ENCODE measurements at places on chromosomes 1 and 21.
A peak's percentile ranks its signal among the peaks of the same experiment; 100 is the strongest.

GRCh38 chr1:50452700-50453099, 29.5 kb upstream of the DMRTA2 start:
- no peak for DNase-seq

DNA sequence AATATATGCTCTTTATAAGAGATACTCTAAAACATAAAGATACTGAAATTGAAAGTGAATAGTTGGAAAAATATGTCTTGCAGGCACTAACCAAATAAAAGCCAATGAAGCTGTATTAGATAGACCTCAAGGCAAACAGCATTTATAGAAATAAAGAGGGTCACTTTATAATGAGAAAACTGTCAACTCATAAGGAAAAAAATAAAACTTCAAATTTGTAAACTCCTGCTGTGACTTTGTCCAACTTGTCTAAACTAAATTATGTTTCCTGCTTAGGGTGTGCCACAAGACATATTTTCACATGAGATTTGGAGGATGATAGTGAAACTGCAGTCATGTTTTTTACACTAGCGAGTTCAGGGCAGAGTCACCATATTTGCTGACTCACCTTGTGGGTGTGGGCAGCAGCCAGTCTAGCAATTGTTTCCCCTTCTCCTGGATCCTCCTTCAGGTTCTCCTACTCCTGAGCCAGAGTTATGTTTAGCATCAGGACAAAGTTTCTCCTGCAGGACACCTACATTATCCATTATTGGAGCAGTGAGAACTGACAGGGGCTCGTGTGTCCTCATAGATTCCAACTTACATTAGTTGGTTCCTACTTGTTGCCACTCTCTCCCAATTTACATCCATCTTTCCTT, 43.8 kb downstream of the CD53 start:
- DNase-seq: no peak

- no peak for DNase-seq
Observed at GRCh38 chr1:1678581-1679380, 13.8 kb downstream of the SLC35E2B start.

DNA sequence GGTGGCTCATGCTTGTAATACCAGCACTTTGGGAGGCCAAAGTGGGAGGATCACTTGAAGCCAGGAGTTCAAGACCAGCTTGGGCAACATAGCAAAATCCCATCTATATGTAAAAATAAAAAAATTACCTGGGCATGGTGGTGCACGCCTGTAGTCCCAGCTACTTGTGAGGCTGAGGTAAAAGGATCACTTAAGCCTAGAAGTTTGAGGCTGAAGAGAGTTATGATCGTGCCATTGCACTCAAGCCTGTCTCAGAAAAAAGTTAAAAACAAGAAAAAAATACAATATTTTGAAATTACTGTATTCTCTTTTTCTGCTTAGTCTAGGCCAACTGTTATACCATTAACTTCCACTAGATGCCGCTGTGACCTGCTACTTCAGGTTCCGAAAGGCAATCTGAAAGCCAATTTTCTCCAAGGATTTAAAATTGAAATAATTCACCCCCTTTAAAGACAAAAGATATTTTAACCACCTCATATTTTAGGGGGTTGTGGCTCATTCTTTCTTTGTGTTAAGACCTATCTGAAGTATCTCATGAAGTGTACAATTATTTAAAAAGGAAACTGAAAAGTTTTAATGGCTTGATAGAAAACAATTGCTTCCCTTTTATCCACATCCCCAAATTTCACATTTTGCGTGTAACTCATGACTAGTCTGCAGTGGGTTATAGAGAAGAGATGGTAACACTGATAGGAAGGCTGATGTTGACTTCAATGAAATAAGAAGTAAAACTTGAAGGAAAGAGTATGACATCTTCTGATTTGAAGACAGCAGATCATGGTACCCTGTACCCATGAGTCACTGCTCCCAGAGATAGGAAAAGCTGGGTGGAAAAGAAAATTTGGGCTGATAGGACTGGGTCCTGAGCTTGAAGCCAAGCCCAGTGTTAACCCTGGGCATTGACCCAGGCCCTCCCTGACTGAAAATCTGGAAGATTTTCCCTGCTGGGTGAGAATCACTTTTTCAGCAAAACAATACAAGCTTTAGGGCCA, 24.4 kb upstream of the CLDN14 start:
- DNase-seq: peak; percentile 13

DNA sequence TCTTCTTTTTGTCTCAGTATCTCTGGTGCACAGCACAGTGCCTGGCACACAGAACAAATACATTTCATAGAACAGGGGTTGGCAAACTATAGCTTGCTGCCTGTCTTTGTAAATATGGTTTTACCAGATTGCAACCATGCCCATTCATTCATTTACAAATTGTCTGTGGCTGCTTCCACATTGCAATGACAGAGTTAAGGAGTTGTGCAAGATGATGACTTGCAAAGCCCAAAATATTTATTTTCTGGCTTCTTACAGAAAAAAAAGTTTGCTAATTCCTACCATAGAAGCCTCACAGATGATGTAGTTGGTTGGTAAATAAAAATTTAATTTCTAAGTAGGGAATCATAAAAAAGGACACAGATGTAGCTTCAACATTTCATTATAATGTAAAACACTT, 11.2 kb upstream of the HMGB4 start:
- no peak for DNase-seq

GRCh38 chr21:25494804-25495203, 112.5 kb downstream of the MRPL39 start:
- no peak for DNase-seq

GRCh38 chr1:119286587-119287181, 81.9 kb upstream of the HAO2 start:
- DNase-seq: peak; percentile 25

DNA sequence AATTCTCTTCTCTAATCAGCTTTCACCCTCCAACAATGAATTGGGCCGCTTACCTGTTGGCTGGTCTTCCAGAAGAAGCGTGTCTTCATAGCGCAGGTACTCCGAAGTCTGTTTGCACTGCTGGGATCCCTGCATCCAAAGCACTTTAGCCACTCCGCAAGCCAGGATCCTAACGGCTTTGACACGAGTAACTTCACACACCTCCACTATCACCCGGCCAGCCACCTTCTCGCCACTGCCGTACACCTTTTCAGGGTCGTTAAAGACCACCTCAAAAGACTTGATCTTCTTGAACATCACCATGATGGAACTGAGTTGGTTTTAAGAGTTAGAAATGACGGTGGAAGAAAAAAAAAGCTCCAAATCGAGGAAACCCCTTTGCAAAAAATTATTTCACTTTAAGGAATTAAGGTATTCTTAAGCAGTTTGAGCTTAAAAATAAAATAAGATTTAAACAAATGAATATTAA, 381 bp downstream of the TXNIP start:
- no peak for DNase-seq

DNA sequence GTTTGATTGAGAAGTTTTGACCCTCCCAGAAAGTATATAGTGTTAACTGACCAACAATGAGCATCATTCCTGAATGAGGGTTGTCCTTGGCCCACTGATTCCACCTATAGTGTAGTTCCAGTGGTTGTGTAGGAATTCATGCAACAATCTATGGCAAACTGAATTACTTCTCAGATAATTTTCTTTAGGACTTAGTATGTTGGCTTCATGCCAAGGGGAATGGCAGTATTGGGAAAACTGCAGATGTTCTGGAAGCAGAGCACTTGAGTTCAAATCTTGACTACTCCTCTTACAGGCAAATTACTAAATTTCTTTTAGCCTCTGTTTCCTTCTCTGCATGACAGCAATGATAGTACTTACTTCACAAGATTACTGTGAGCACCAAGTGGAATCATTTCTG, 65.8 kb downstream of the LRIG2 start:
- no peak for DNase-seq

DNA sequence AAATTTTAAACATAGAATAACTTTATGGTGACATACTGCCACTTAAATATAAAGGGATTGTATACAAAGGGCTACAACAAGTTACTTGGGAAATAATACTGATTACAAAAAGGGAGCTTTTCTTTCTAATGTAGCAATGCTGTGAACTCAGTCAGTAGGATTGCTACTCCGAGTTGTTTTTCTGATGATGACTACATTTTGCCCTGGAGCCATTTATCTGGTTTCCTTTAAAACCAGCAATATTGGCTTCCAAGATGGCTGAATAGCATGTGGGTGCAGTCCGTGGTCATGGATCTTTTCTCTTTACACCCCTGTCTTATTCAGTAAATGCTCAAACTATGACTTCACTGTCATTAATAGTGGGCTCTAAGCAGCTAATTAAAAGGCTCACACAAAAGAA, 92.6 kb upstream of the NEK7 start:
- no peak for DNase-seq

GRCh38 chr21:43020177-43020576, 45.8 kb downstream of the PKNOX1 start:
- no peak for DNase-seq

- peak; percentile 63 for DNase-seq
Observed at GRCh38 chr1:90834886-90835660, 118.0 kb upstream of the BARHL2 start.

GRCh38 chr1:170624146-170624545, 39.8 kb upstream of the PRRX1 start:
- no peak for DNase-seq

DNA sequence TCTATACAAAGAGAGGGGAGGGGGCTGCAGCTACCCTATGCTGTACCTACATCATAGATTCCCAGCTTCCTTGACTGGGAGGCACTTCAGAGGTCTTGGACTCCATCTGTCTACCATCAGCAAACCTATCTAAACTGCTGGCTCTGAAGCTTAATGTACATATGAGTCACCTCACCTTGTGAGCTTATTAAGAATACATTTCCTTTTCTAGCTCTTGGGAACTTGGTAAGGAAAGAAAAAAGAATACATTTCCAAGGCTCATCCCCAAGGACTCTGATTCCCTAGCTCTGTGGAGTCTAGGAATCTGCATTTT, 50.0 kb upstream of the PRELP start:
- no peak for DNase-seq

DNA sequence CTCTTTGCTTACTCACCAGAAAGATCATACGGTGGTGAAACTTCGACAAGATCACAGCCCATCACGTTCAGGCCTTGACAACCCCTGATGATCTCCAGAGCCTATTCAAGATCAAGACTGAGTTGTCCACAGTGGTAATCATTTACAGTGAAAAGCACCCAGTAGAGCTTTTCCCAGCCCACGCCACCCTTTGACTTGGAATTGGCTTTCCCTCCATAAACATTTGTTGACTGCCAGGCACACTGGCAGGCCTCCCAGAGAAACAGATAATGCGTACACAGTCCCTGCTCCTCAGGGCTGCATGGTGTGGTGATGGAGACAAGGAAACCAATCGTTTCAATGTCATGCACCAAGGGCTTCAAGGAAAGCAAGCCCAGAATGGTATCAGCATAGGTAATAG, 10.1 kb downstream of the AGMAT start:
- DNase-seq: no peak

DNA sequence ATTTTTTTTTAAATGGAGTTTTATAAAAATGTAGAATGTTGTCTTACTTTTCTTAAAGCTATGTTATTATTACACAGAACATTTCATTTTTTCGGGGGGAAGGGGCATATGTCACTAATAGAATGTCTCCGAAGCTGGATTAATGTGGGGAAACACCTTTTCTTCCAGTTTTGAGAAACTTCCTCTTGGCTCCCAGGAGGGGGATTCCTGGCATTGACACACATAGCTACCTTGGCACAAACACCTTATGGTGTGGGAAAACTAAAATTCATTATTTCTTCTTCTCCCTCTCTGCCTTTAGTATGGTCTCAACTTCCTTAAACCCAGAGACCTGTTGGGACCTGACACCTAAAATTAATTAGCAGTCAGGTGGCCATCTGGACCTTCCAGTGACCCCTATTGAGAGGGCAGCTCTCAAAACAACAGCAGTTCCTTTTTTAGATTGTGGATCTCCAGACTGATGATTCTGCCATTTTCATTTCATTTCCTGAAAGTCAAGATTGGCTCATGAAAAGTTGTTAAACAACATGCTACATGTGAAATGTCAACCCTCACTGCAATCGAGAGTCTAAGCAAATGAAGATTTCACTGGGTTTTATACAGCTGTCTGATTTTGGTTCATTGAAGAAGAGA, 70.1 kb upstream of the EDEM3 start:
- no peak for DNase-seq

GRCh38 chr1:222028676-222029075, 286.8 kb upstream of the DUSP10 start:
- DNase-seq: no peak

- no peak for DNase-seq
Observed at GRCh38 chr1:199057322-199057721, 418.5 kb downstream of the PTPRC start.

DNA sequence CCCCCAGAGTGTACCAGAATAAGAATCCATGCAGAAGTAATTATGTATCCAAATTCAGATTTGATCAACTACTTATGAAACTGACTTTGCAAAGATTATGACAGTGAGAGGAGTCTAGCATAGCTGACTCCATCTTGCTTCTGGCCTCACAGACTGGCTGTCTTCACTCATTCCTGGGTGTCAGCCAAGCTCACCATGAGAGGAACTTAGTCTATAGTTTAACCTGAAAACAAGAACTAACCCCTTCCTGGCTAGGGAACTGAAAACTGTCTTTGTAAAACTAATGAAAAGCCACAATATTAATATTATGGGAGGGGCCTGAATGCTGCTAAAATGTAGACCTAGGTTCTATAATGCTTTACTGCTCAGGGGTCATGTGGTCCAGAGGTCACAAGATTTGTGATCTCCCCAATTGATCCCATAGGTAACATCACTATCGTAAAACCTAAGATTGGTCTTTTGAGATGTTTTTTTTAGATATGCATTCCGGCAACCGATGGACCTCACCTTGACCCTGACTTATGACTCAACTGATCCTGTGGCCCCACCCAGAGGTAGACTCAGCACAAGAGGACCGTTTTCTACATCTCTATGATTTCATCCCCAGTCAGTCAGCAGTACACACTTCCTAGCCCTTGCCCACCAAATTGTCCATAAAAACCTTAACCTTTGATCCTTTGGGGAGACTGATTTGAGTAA, 55.2 kb downstream of the ATP1B1 start:
- DNase-seq: no peak

- DNase-seq: no peak
Observed at GRCh38 chr1:2999571-2999970, 21.7 kb upstream of the ACTRT2 start.

DNA sequence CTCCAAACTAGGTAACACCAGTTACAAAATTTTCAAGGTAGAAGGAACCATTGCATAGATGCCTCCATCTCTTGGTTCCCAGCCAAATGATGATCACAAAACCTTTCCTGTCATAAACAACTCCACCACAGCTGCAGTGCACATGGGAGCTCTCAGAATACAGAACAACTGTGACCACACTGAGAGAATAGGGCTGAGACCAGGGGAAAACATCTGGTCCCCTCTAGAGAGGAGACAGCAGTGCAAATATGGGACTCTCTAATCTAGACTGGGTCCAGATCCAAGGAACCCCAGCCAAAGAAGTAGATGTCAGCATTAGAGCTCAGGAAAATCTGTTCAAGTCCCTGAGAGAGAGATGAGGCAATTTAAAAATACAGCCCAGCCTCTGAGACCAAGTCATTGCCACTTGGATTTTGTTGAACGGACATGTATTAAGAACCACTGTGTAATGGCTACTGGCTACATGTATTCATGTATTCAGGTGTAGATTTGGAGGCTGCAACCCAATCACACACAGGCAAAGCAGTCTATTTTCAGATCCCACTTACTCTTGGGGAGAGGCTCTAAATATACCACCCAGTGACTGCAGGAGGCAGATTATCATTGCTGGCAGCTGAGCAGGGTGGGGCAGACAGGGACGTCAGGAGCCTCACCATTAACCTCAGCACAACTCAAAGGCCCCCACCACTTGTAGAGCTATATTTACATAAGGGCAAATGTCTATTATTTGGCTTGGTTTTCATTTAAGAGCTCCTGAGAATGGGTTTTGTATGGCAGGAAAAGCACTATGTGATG, 7.6 kb upstream of the RXRG start:
- DNase-seq: no peak
